ENCODE measurements at places on chromosomes 7 and 10. TPM values are rescaled to one million over a fixed set of nuclear protein-coding genes. Genes with fewer than 3 reads are reported as not detected.

Gene ZNHIT1
- total RNA-seq: 70.9 TPM

Gene BTBD16
- not detected for total RNA-seq

Gene NEUROD6
- not detected for total RNA-seq

Gene DHTKD1
- 40.5 TPM for total RNA-seq

Gene NKX2-3
- not detected for total RNA-seq

Gene LOXL4
- 0.68 TPM for total RNA-seq

Gene CRYGN
- not detected for total RNA-seq

Gene CPA1
- not detected for total RNA-seq

Gene DDC
- 0.17 TPM for total RNA-seq

Gene PILRA
- total RNA-seq: not detected

Gene CDH23
- total RNA-seq: under 0.01 TPM

DNA sequence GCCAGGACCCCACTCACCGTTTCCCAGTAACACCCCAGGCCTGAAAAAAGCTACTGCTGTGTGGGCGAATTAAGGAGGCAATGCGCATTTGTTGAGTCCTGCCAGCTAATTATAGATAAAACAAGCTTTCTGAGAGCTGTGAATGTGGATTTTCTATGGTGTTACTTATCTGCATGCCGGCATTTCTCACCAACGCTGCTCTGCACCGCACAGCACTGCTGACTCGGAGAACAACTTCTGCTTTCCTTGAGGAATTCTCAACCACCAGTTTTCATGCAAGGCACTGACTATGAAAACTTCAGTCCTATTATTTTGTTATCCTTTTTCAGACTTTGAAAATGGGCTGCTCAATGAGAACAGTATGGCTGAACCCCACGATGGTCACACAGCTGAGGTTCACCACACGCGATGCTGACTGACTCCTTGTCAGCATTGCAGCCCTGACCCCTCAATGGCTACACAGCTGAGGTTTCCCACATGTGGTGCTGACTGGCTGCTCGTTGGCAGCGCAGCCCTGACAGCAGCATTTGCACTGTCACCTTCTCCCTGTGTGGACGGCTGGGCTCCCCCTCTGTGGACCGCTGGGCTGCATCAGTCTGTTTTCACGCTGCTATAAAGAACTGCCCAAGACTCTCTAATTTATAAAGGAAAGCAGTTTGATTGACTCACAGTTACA, 190.6 kb downstream of the DIP2C start:
- no peak for DNase-seq

GRCh38 chr7:100098913-100099312, 2.3 kb downstream of the MCM7 start:
- DNase-seq: no peak

DNA sequence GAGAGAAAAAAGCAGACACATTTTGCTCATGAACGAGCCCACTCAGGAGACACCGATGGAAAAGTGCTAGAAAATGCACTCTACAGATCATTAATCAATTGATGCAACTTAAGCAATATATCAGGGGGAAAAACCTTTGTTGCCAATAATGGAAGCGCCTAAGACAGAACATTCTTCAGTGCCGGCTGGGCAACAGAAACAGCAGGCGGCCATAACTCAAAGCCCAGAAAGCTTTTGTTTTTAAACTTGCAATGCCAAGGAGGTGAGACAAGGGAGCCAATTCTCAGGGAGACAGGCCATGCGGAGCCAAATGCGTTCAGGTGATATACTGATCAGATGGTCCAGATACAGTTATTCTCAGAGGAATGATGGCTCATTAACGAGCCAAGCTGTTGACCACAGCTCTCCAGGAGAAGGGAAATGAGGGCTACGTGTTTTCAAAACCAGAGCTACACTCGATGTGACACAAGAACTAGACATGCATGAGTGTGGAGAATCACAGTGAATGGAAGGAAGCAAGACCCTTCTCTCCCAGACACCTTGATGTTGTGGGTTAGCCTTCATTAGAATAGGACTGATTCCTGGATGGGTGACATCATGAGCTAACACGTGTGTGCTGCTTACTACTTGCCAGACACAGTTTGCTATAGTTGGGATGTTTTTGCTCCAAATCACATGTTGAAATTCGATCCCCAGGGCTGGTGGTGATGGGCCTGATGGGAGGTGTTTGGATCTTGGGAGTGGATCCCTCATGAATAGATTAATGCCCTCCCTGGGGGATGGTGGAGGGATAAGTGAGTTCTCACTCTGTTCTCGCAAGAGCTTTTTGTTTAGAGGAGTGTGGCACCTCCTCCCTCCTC, 79.1 kb upstream of the KCNMA1 start:
- no peak for DNase-seq

- DNase-seq: peak; percentile 46
Measured at GRCh38 chr10:112393341-112393740, 19.4 kb downstream of the ACSL5 start.

DNA sequence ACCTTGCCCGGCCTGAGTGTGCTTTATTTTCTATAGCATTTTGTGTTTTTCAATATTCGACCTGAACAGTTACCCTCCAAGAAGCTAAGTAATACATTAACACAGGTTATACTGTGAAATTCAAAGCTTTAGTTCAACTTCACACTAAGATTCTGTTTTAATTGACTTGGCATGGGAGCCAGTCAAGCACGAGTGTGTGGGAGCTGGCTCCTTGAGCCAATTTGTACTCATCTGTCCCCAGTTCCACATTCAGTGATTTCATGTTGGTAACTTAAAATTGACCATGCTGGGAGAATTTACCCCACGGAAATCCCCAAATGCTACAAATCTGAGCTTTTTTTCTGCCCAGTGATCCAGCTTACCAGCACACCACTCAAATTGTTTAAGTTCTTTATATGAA, 20.3 kb downstream of the TSPAN12 start:
- DNase-seq: no peak

DNA sequence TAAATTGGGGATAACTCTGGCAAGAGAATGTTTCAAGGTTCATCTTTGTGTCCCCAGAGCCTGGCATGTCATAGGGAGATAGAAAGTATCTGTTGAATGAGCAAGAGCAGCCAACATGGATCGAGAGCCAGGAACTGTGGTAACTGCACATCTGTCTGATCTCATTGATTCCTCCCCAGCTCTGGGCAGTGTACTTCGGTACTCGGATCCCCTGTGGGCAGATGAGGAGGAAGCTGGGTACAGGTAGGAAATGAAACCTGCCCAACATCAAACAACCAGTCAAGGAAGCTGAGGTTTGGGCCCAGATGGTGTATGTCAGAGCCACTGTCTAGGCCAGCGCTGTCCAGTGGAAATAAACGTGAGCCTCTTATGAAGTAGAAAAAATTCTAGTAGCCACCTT, 76.4 kb downstream of the GRK5 start:
- DNase-seq: no peak

DNA sequence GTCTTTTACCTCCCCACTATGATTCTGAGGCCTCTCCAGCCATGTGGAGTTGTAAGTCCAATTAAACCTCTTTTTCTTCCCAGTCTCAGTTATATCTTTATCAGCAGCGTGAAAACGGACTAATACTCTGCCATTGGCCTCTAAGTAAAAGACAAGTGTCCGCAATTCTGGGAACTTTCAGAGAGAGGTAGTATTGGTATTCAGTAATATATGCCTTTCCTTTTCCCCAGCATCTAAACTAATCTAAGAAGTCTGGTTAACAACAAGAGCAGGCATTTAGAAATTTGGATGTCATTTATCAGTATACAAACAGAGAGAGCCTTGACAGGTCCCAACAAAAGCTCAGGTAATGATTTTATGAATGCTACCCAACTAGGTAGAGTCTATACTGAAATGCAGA, 95.2 kb downstream of the ATE1 start:
- no peak for DNase-seq

- DNase-seq: no peak
Measured at GRCh38 chr7:133303931-133304330, 51.1 kb downstream of the EXOC4 start.

DNA sequence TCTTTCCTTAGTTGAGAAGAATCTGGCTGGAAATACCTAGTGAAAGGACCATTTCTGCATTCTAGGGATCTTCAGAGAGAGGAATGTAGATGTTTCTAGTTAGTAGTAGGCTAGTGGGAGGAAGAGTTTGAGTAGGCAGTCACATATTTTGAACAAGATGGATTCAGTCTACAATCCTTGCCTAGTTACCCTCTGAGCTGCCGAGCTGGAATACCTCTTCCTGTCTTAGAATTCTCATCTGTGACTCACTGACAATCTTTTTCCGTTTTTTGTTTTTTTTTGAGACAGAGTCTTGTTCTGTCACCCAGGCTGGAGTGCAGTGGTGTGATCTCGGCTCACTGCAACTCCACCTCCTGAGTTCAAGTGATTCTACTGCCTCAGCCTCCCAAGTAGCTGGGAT, 30.7 kb upstream of the PLPP4 start:
- DNase-seq: peak; percentile 1

DNA sequence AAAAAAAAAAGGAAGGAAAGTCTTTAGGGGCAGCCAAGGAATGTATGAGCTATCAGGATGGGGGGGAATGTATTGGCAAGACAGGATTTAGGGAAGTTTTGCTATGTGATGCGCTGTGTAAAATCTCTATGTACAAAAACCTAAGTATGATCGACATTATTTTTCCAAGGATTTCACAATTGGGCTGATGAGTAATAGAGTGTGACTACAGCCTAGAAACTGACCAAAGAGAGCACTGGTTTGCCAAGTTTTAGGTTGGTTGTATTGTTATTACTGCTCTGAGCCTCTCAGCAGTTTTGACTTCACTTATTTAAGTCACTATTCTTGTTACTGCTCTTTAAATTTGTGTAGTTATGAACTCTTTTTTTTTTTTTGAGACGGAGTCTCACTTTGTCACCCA, 107.3 kb downstream of the NRCAM start:
- peak; percentile 32 for DNase-seq

DNA sequence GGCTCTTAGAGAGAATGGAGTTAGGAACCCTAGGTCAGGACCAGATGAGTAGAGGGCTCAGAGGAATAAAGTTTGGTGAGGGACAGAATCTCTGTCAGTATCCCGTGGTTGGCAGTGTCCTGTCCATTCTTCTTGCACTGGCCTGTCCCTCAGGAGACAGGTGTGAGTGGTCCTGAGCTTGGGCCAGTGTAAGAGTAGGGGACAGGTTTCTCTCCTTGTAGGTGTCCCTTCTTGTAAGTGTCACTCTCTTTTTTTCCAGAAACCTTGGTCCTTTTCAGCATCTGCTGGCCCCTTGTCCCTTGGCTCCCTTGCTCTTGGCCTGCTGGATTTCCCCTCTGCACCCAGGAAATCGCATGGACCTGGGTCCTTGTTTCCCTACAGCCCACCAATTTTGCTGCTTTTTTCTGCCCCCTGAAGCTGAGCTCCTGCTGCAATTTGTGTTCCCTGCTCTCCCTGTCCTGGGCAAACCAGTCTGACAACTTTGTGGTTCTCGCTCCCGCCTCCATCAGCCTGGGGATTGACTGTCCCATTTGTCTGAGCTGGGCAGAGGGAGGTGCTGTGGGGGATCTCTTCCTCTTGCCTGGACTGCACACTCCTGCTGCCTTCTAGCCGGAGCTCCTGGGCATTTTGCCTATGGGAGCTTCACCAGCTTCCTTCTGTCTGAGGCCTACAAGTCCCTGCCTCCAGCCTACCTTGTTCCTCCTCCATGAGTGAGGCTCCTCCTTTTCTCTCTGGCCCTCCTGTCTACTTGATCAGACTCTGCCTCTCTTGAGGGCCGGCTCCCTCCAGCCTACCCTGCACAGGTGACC, 6.5 kb downstream of the TSPAN14 start:
- DNase-seq: peak; percentile 47

- peak; percentile 83 for DNase-seq
Measured at GRCh38 chr10:100986952-100987684, at the start of the genes MRPL43 and TWNK. Gene MRPL43, minus strand, starts transcription at chr10:100987497. Its CDS starts 54 bp downstream, at chr10:100987443. Gene TWNK, plus strand, starts transcription at chr10:100987543. Its CDS starts 668 bp downstream, at chr10:100988211.

GRCh38 chr7:95546647-95547046, 49.7 kb downstream of the PDK4 start:
- no peak for DNase-seq

DNA sequence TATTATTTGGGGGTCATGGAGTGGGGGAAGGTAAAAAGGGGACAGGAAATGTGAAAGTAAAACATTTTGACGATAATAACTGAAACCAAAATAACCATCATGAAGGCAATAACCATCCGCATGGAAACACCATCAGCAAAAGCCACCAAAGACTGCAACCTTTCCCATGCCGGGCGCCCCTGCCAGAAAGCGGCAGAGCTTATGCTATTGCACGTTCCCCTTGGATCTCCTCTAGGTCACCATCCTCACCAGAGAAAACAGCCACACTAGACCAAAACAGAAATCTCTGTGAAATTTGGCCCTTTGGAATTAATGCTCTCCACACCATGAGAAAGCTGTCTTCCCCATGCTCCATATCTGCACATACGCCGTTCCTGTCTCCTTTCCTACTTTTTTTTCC, 31.1 kb downstream of the DRGX start:
- no peak for DNase-seq

GRCh38 chr7:157235357-157236333, 96.9 kb downstream of the UBE3C start:
- DNase-seq: peak; percentile 47

DNA sequence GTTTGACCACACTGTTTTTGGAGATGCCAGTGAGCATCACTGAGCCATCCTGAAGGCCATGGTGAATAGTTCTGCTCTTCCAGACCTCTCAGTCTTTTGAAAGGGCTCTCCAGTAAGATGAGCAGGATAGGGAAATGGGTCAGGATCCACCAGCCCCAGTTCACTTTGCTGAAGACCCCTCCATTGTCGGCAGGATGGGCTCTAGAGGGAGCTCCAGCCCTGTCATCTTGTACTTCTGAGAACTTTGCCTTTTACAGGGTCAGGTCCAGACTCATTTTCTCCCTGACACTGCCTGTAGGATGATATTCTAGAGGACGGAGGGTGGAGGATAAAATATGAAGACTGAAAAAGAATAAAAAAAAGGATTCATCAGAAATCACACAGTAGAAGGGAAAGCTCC, 13.1 kb downstream of the LHFPL3 start:
- peak; percentile 17 for DNase-seq

GRCh38 chr10:3208481-3209406, 36.2 kb upstream of the PITRM1 start:
- no peak for DNase-seq

DNA sequence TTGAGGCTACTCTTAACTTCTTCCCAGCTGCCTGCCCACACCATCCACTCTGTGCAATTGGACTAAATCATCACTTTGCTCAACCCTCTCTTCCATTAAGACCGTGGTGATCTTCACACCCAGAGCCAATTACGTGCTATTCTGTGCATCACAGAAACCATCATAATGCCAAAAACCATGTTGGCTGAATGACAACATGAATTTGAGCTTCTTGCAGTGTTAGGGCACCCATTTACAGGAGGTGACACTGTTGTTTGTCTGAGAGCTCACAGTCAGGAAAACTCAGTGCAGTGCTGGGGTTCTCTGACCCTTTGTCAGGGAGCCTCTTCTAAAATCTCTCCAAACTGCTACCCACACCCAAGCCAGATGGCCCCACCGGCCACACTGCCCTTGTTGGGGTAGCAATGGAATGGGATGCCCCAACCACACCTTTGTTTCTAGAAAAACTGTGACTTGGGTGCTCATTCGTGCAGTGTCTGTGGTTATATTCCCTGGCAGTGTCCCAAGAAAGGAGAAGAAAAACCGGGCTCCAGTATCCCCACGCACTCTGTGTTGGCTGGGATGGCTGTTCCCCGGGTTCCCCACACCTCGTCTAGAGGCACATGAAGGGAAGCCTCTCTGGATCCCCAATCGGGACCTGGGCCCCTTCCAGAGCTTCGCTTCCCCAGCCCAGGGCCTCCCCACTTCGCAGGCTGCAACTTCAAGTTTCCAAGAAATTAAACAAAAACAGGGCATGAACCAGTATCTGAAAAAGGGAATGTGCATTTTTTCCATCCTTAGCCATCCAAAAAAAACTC, 2.0 kb upstream of the TNS3 start:
- no peak for DNase-seq

- no peak for DNase-seq
Measured at GRCh38 chr10:111739125-111739873, 444.3 kb downstream of the GPAM start.

- no peak for DNase-seq
Measured at GRCh38 chr10:48623009-48623408, 18.1 kb upstream of the ARHGAP22 start.

All from dermis blood vessel endothelial cell (primary cell).